T-helper 17 cell (primary cell): ENCODE measurements at places on chromosomes 11 and 22. TPM values are rescaled to one million over a fixed set of nuclear protein-coding genes. Genes with fewer than 3 reads are reported as not detected.
A peak's percentile ranks its signal among the peaks of the same experiment; 100 is the strongest.

- H3K27ac ChIP-seq, result no peak overlapping the region
- H3K4me1 ChIP-seq, result peaks cover 4% of the 10 kb centered on the region
- no peaks in the 10 kb centered on the region for H3K27me3 ChIP-seq
These were observed 9.2 kb upstream of the POLDIP3 start for GRCh38 chr22:42623756-42624441.

The SOX6 gene
- not detected for total RNA-seq

The BTBD18 gene
- not detected for total RNA-seq

The FAM181B gene
- not detected for total RNA-seq

- no peak overlapping the region for H3K27ac ChIP-seq
- DNase-seq, result no peak
- H3K27me3 ChIP-seq, result peaks cover 21% of the 10 kb centered on the region
- H3K4me1 ChIP-seq, result peaks cover 23% of the 10 kb centered on the region
- H3K36me3 ChIP-seq, result peaks cover 20% of the 10 kb centered on the region
These were observed 36.5 kb downstream of the PRDM11 start for GRCh38 chr11:45182902-45183301.

- no peak overlapping the region for H3K27ac ChIP-seq
- no peak for DNase-seq
- peaks cover 19% of the 10 kb centered on the region for H3K27me3 ChIP-seq
These were observed 63.0 kb downstream of the ARHGAP8 start for GRCh38 chr22:44815099-44816070.

DNA sequence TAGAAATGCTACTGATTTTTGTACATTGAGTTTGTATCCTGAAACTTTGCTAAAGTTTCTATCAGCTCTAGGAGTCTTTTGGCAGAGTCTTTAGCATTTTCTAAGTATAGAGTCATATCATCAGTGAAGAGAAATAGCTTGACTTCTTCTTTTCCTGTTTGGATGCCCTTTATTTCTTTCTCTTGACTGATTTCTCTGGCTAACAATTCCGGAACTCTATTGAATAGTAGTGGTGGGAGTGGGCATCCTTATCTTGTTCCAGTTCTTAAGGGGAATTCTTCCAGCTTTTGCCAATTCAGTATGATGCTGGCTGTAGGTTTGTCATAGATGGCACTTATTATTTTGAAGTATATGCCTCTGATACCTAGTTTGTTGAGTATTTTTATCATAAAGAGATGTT lies 197.7 kb downstream of the AASDHPPT start:
- no peaks in the 10 kb centered on the region for H3K27me3 ChIP-seq
- no peaks in the 10 kb centered on the region for H3K36me3 ChIP-seq
- no peaks in the 10 kb centered on the region for H3K4me1 ChIP-seq

- H3K27ac ChIP-seq, result no peak overlapping the region
- peaks cover 8% of the 10 kb centered on the region for H3K4me1 ChIP-seq
- H3K4me3 ChIP-seq, result peak overlapping the region; percentile 12
- no peak for DNase-seq
These were observed 128.1 kb upstream of the TOP3B start for GRCh38 chr22:22110548-22111266.

- peak overlapping the region; percentile 92 for H3K4me3 ChIP-seq
- peak overlapping the region; percentile 93 for H3K27ac ChIP-seq
- H3K27me3 ChIP-seq, result no peaks in the 10 kb centered on the region
- peaks cover 26% of the 10 kb centered on the region for H3K4me1 ChIP-seq
- no peak for DNase-seq
These were observed 385 bp upstream of the SCO2 start for GRCh38 chr22:50525858-50526107.

- no peak for DNase-seq
- peaks cover 11% of the 10 kb centered on the region for H3K4me1 ChIP-seq
- no peak overlapping the region for H3K4me3 ChIP-seq
- H3K36me3 ChIP-seq, result peaks cover 12% of the 10 kb centered on the region
- H3K27ac ChIP-seq, result no peak overlapping the region
- H3K27me3 ChIP-seq, result no peaks in the 10 kb centered on the region
These were observed 8.5 kb downstream of the RNH1 start for GRCh38 chr11:498297-499181.

The HTR3A gene
- not detected for total RNA-seq

The NRXN2 gene
- total RNA-seq, result 0.21 TPM
